Natural killer cell treated with Interleukin-12 subunit alpha and Interleukin-12 subunit beta and Interleukin-15 and Interleukin-18, amount 100 ng/mL, for 72 hours (primary cell): ENCODE measurements at places on chromosomes 2 and 18. TPM values are rescaled to one million over a fixed set of nuclear protein-coding genes. Genes with fewer than 3 reads are reported as not detected.

DNA sequence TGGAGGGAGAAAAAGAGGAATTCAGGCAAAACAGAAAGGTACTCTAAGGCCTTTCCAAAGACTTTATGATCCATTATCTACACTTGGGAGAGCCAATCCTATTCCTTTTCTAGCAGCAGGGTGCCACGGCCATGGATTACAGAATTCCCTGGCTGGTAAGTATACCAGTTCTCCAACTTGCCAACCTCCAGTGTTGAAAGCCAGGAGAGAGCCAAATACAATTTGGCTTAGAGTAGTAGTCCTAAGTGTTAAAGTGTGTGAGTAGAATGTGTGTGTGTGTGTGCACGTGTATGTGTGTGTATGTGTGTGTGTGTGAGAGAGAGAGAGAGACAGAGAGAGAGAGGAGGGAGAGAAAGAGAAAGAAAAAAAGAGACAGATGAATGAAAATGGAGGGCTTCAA, 43.3 kb downstream of the WDPCP start:
- no peak overlapping the region for H3K27ac ChIP-seq
- no peaks in the 10 kb centered on the region for H3K27me3 ChIP-seq
- no peak for DNase-seq
- H3K4me1 ChIP-seq = peaks cover 4% of the 10 kb centered on the region

GRCh38 chr2:133812826-133813617, 244.8 kb upstream of the NCKAP5 start:
- peaks cover 3% of the 10 kb centered on the region for H3K27me3 ChIP-seq
- H3K36me3 ChIP-seq = peaks cover 17% of the 10 kb centered on the region
- no peak overlapping the region for H3K27ac ChIP-seq
- DNase-seq = no peak
- H3K4me3 ChIP-seq = no peak overlapping the region

GRCh38 chr2:71457923-71458322, 4.6 kb downstream of the DYSF start:
- DNase-seq = no peak
- peaks cover 40% of the 10 kb centered on the region for H3K4me1 ChIP-seq
- H3K36me3 ChIP-seq = no peaks in the 10 kb centered on the region
- no peak overlapping the region for H3K4me3 ChIP-seq
- peaks cover 12% of the 10 kb centered on the region for H3K27me3 ChIP-seq

GRCh38 chr2:120461546-120462537, 115.9 kb downstream of the INHBB start:
- H3K27me3 ChIP-seq = peaks cover 5% of the 10 kb centered on the region
- peaks cover 5% of the 10 kb centered on the region for H3K36me3 ChIP-seq
- DNase-seq = no peak
- no peaks in the 10 kb centered on the region for H3K4me1 ChIP-seq

- no peak overlapping the region for H3K4me3 ChIP-seq
- H3K27ac ChIP-seq = no peak overlapping the region
- no peaks in the 10 kb centered on the region for H3K36me3 ChIP-seq
- H3K27me3 ChIP-seq = no peaks in the 10 kb centered on the region
- no peak for DNase-seq
These were observed 7.1 kb upstream of the UPP2 start for GRCh38 chr2:158094487-158095092.

GRCh38 chr2:62343636-62344337, 147.9 kb downstream of the B3GNT2 start:
- no peaks in the 10 kb centered on the region for H3K27me3 ChIP-seq
- H3K4me1 ChIP-seq = no peaks in the 10 kb centered on the region
- no peaks in the 10 kb centered on the region for H3K36me3 ChIP-seq
- H3K27ac ChIP-seq = no peak overlapping the region
- H3K4me3 ChIP-seq = no peak overlapping the region

DNA sequence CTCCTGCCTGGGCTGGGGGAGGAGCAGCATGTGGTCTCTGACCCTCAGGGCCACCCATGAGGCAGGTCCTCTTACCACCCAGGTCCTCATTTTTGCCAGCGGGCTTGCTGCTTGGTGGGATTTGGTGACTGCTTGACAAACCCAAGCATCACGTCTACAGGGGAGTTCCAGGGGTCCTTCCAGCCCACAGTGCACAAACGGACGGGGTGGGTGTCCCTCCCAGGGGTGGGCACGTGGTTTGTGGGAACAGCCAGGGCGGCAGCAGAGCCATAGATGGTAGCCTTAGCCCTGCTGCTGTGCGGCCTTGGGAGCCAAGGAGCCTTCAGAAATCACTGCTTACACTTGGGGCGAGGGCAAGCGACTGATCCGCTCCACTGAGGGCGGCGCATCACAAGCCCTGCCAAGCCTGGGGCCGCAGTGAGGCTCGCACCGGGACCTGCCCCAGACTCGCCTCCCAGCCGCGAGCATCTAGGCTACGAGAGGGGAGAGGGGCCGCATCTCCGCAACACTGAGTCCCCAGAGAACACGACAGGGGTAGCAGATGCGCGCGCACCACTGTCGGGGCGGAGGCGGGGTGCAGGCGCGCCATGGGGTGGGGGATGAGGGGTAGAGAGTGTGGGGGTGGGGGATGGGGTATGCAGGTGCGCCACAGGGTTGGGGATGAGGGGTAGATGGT, 36.9 kb downstream of the SNED1 start:
- H3K27ac ChIP-seq = no peak overlapping the region
- H3K36me3 ChIP-seq = no peaks in the 10 kb centered on the region
- no peaks in the 10 kb centered on the region for H3K4me1 ChIP-seq
- H3K4me3 ChIP-seq = no peak overlapping the region

- no peak overlapping the region for H3K4me3 ChIP-seq
- H3K4me1 ChIP-seq = no peaks in the 10 kb centered on the region
- no peaks in the 10 kb centered on the region for H3K27me3 ChIP-seq
- no peak overlapping the region for H3K27ac ChIP-seq
These were observed 80.8 kb downstream of the RHBDD1 start for GRCh38 chr2:226916669-226917068.

DNA sequence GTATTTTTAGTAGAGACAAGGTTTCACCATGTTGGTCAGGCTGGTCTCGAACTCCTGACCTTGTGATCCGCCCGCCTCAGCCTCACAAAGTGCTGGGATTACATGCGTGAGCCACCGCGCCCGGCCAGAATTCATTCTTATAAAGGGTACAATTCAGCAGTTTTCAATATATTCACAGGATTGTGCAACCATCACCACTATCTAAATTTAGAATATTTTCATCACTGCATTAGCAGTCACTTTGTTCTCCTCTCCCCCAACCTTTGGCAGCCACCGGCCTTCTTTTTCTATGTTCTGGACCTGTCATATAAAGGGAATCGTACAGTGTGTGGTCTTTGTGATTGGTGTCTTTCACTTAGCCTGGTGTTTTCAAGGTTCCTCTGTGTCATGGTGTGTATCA, 40.7 kb downstream of the TCF7L1 start:
- no peaks in the 10 kb centered on the region for H3K36me3 ChIP-seq
- H3K4me1 ChIP-seq = peaks cover 15% of the 10 kb centered on the region
- no peak overlapping the region for H3K4me3 ChIP-seq
- H3K27me3 ChIP-seq = peaks cover 9% of the 10 kb centered on the region

DNA sequence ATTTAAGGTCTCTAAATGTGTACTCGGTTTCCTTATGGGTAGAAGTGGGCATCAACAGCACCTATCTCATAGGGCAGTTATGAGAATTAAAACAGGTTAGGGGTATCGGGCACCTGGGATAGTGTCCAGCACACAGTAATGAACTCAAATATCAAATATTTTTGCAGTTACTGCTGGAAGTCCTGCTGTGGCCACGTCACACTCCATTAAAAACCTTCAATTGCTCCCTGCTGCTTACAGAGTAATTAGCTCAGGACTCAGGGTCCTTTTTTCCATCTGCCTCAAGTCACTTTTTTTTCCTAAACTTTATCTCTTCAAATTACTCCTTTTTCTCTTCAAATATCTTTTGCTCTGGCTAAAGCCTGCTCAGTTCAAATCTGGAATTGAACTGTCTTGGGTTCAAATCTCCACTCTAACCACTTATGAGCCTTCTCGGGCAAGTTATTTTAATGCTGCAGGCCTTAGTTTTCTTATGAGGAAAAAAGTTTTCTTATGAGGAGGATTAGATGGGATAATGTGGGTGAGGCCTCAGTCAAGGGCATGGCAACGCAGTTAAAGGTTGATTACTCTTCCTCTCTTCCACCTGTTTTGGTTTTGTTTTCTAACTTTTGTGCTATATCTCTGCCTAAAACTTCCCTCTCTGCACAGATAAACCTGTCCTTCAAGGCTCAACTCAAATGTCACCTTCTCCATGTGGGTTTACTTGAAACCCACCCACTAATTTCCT, 36.6 kb downstream of the SPRED2 start:
- no peak overlapping the region for H3K4me3 ChIP-seq
- H3K36me3 ChIP-seq = no peaks in the 10 kb centered on the region
- no peak for DNase-seq
- peaks cover 14% of the 10 kb centered on the region for H3K27me3 ChIP-seq

GRCh38 chr2:236568068-236568921, 1.3 kb upstream of the ACKR3 start:
- peaks cover 20% of the 10 kb centered on the region for H3K4me1 ChIP-seq
- H3K4me3 ChIP-seq = peak overlapping the region; percentile 86
- no peaks in the 10 kb centered on the region for H3K27me3 ChIP-seq
- H3K27ac ChIP-seq = peak overlapping the region; percentile 63

GRCh38 chr18:75369026-75369721, 58.3 kb downstream of the SMIM21 start:
- H3K27ac ChIP-seq = no peak overlapping the region
- H3K27me3 ChIP-seq = peaks cover 23% of the 10 kb centered on the region
- no peak for DNase-seq
- no peak overlapping the region for H3K4me3 ChIP-seq

GRCh38 chr2:37638973-37639372, 32.5 kb downstream of the CDC42EP3 start:
- H3K4me3 ChIP-seq = no peak overlapping the region
- H3K36me3 ChIP-seq = peaks cover 27% of the 10 kb centered on the region
- no peaks in the 10 kb centered on the region for H3K27me3 ChIP-seq
- peaks cover 68% of the 10 kb centered on the region for H3K4me1 ChIP-seq
- H3K27ac ChIP-seq = peak overlapping the region; percentile 72

HRH4 gene
- total RNA-seq = not detected

CRYBA2 gene
- not detected for total RNA-seq

KLHL41 gene
- not detected for total RNA-seq

CHRND gene
- total RNA-seq = not detected

MERTK gene
- total RNA-seq = 0.67 TPM

PIEZO2 gene
- not detected for total RNA-seq

IL36B gene
- not detected for total RNA-seq

TMEM214 gene
- total RNA-seq = 176 TPM

REG1B gene
- not detected for total RNA-seq

BCL2L11 gene
- total RNA-seq = 26.6 TPM
